Endodermal cell (in vitro differentiated cells): ENCODE measurements at places on chromosomes 1 and 21.

GRCh38 chr1:172497230-172497629 is 35.7 kb upstream of the SUCO start:
- H3K27ac ChIP-seq: peak overlapping the region; percentile 59
- H3K4me3 ChIP-seq: peak overlapping the region; percentile 40
- H3K27me3 ChIP-seq: peaks cover 7% of the 10 kb centered on the region
- H3K36me3 ChIP-seq: no peaks in the 10 kb centered on the region
- H3K4me1 ChIP-seq: peaks cover 10% of the 10 kb centered on the region

GRCh38 chr1:158149577-158150269 is 31.0 kb upstream of the CD1D start:
- no peak overlapping the region for H3K27ac ChIP-seq
- no peaks in the 10 kb centered on the region for H3K36me3 ChIP-seq
- H3K4me3 ChIP-seq: peak overlapping the region; percentile 79
- H3K4me1 ChIP-seq: peaks cover 2% of the 10 kb centered on the region
- H3K27me3 ChIP-seq: no peaks in the 10 kb centered on the region

DNA sequence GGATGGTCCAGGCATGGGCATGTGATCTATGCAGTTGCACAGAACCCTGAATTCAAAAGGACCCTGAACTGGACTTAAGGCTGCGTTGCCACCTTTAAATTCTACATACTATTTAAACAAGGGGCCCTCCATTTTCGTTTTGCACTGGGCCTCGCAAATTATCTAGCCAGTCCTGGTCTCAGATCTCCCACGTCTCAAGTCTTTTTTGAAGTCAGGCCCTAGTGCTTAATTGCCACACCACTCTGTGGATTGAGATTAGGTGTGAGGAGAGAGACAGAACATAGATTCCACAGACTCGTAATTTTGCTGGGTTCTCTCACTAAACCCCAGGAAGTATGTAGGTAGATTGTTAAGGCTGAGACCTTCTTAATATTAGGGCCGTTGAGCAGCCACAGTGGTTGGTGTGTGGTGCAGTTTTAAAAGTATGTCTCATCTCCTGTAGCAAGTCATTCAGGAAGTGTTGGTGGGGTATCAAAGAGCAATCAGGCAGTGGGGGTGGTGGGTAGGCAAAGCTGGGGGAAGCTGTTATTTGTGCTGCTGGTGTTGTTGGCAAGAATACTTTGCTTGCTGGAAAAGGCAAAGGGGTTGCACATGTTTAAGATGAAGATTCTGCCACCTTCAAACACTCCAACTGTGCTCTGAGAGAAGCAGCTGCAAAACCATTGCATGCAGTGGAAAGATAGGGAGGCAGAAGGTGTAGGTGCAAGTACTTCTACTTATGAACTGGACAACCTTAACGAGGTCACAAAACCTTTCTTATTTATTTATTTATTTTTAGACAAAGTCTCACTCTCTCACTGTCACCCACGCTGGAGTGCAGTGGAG is 11.2 kb downstream of the CD84 start:
- no peak overlapping the region for H3K27ac ChIP-seq
- peaks cover 7% of the 10 kb centered on the region for H3K4me1 ChIP-seq

- peaks cover 69% of the 10 kb centered on the region for H3K36me3 ChIP-seq
- no peak overlapping the region for H3K4me3 ChIP-seq
- no peak overlapping the region for H3K27ac ChIP-seq
- peaks cover 6% of the 10 kb centered on the region for H3K4me1 ChIP-seq
Observed at GRCh38 chr21:42002421-42002958, 7.7 kb downstream of the ZBTB21 start.

DNA sequence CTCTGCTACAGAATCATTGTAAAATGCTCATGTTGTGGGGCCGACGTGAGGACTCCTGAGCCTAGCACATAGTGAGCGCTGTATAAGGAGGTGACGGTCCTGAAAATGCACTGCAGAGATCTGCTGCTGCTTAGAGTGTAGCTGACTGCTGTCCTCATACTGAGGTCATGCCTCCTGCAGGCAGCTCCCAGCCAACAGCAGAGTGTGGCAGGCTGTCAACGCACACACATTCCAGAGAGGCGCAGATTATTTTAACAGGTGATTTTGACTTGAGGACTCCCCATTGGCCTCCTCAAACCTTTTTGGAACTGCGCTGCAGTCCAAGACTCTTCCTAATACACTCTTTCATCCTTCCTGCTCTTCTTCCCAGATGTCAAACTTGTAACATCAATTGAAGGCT is 119.8 kb upstream of the KCNJ6 start:
- H3K4me3 ChIP-seq: no peak overlapping the region
- H3K36me3 ChIP-seq: no peaks in the 10 kb centered on the region
- H3K27me3 ChIP-seq: no peaks in the 10 kb centered on the region
- H3K4me1 ChIP-seq: no peaks in the 10 kb centered on the region
- H3K27ac ChIP-seq: no peak overlapping the region

- H3K4me1 ChIP-seq: peaks cover 22% of the 10 kb centered on the region
- H3K4me3 ChIP-seq: no peak overlapping the region
- no peak overlapping the region for H3K27ac ChIP-seq
- peak; percentile 99 for DNase-seq
Observed at GRCh38 chr1:157163273-157164127, 25.3 kb upstream of the ETV3 start.

- DNase-seq: no peak
- H3K4me1 ChIP-seq: peaks cover 11% of the 10 kb centered on the region
- H3K4me3 ChIP-seq: no peak overlapping the region
- H3K27ac ChIP-seq: no peak overlapping the region
- no peaks in the 10 kb centered on the region for H3K27me3 ChIP-seq
- H3K36me3 ChIP-seq: no peaks in the 10 kb centered on the region
Observed at GRCh38 chr1:115295904-115296696, 41.9 kb downstream of the NGF start.

DNA sequence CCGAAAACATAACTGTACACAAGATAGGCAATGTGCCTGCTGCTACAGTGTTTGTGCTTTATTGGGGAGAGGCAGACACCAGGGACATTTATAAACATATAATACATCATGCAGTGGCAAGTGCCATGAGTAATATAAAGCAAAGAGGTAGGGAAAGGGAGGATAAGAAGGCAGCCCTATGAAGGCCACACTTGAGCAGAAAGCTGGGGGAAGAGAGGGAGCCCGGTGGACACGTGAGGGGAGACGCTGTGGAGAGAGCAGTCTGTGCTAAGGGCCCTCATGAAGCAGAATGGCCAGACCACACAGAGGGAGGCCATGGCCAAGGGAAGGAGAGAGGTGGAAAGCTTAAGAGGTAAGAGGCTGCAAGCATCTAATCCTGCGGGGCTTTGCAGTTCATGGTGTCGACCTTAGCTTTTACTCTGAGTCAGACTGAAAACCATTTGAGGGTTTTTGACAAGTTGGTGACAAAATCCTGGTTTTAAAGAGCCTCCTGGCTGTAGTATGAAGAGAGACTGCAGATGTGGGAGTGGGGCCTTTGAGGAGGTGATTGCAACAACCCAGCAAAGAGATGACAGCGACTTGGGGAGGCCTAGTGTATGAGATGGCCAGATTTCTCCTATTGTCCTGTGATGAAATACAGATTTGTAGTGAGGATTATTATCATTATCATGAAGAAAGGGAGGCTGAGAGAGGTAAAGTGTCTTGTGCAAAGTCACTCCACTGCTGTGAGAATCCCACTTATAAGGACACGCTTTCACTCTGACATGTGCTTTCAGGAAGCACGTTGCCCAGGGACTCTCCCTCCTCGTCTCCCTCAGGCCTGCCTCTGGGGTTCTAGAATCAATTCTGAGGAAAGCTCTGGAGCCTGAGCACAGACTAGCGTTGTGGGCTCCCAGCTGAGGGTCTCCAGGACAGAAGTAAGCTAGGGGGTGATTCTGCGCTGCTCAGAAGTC is 192.9 kb downstream of the RHOU start:
- H3K27me3 ChIP-seq: no peaks in the 10 kb centered on the region
- no peak overlapping the region for H3K27ac ChIP-seq
- no peaks in the 10 kb centered on the region for H3K4me1 ChIP-seq
- H3K36me3 ChIP-seq: no peaks in the 10 kb centered on the region

- H3K4me3 ChIP-seq: peak overlapping the region; percentile 68
- DNase-seq: no peak
- peaks cover 83% of the 10 kb centered on the region for H3K36me3 ChIP-seq
- no peak overlapping the region for H3K27ac ChIP-seq
- H3K27me3 ChIP-seq: no peaks in the 10 kb centered on the region
- H3K4me1 ChIP-seq: peaks cover 35% of the 10 kb centered on the region
Observed at GRCh38 chr1:93662481-93663207, 19.0 kb downstream of the BCAR3 start.

DNA sequence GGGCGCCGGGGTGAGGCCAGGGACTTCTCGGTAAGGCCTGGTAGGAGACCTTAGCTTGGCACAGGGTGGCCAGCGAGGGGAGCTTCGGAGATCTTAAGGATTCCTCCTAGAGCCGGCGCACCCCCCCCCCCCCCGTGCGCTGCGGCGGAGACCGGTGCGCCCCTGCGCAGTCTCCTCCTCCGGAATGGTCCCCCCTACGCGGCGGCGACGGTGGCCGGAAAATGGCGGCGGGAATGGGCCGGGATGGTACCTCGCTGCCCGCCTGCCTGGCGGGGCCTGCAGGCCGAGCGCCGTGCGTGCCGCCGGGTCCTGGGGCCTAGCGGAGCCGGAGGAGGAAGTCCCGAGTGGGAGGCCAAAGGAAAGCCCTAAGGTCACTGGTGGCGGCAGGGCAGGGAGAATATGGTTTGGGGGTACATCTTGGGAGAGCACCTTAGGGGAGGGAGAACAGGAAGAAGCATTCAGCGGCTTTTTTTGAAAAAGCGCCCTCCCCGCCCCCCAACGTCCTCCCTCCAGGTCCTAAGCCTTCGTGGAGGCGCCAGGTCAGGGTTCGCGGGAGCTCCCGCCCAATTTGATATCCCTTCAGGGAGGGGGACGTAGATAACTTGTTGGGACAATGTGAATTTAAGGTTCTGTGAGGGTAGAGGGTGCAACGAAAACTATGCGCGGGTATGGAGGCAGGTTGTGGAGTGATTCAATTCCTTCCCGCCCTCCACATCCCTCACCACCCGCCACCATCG is 429 bp downstream of the SRRM1 start:
- peak; percentile 58 for DNase-seq
- H3K4me3 ChIP-seq: peak overlapping the region; percentile 93
- peak overlapping the region; percentile 79 for H3K27ac ChIP-seq
- no peaks in the 10 kb centered on the region for H3K4me1 ChIP-seq
- H3K36me3 ChIP-seq: peaks cover 35% of the 10 kb centered on the region
- no peaks in the 10 kb centered on the region for H3K27me3 ChIP-seq

DNA sequence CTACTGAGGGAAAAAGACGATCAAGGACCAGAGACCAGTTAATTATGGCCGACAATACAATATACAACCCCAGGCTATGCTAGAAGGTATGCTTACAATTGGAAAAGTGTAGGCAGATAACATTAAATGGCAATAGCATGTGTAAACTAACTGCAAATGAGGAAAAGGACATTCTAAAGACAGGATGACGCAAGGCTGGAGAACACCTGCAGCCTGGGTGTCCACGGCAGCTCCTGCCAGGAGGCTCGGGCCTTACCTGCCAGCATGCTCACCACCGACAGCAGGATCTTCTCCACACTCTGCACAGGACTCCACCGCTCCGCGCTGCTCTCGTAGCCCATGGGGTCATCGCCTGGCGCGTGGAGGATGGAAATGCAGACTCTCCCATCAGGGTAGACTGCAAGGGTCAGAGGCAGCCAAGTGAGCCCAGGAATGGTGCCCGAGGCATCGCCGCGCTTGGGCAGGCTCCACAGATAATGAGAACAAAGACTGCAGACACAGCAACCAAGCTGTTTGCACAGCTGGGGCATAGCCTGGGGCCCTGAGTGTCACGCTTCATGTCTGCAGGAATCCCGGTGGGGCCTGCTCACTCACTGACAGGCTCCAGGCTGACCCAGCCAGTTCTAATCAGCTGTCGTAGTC is 28.2 kb downstream of the UBE2G2 start:
- peak overlapping the region; percentile 40 for H3K27ac ChIP-seq
- H3K4me1 ChIP-seq: no peaks in the 10 kb centered on the region
- DNase-seq: no peak

DNA sequence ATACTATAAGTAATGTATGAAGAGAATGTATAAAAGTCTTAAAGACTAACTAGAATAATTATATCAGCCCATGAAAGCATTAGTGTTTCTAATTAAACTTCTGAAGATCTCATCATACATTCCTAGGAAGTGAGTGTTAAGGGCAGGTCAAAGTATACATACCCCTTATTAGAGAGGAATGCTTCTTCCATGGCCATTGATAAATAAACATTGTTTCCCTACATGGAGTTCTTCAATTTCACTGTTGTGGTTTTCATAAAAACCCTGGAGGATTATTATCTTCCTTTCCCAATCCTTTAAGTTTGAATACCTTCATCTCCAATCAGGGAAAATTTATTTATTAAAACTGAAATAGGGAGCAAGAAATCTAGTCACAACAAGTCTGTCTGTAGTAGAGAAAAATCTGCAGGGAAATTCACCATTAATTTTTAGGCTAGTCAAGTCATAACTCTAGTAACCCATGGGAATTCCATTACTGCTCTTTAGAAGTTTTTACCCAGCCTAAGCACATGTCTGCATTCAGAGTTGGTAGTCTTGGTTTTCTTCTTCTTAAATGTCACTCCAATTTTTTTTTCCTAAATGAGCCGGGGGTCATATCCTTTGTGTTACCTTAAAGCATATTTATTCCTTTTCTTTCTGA is 147.0 kb downstream of the TNFSF18 start:
- peaks cover 8% of the 10 kb centered on the region for H3K4me1 ChIP-seq
- H3K27me3 ChIP-seq: no peaks in the 10 kb centered on the region
- H3K27ac ChIP-seq: no peak overlapping the region

DNA sequence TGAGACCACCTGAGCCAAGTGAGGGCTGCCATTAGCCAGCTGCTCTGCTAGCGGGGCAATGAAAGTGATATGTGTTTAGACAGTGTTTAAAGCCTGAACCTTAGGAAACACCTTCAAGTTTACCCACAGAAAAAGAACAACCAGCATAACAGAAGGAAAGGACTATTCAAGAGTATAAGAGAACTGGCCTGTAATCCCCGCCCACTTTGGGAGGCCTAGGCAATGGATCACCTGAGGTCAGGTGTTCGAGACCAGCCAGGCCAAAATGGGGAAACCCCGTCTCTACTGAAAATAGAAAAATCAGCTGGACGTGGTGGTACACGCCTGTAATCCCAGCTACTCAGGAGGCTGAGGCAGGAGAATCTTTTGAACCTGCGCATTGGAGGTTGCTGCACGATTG is 149.4 kb downstream of the PCP4 start:
- peaks cover 58% of the 10 kb centered on the region for H3K36me3 ChIP-seq
- DNase-seq: no peak
- no peak overlapping the region for H3K4me3 ChIP-seq
- H3K4me1 ChIP-seq: no peaks in the 10 kb centered on the region
- H3K27ac ChIP-seq: no peak overlapping the region

- peaks cover 25% of the 10 kb centered on the region for H3K4me1 ChIP-seq
- no peaks in the 10 kb centered on the region for H3K27me3 ChIP-seq
- no peak overlapping the region for H3K4me3 ChIP-seq
- H3K36me3 ChIP-seq: no peaks in the 10 kb centered on the region
Observed at GRCh38 chr1:53371851-53372250, 44.0 kb upstream of the LRP8 start.
